ENCODE measurements at places on chromosomes 2 and 18.

GRCh38 chr18:37006742-37007141, 177.8 kb downstream of the KIAA1328 start:
- no peak for DNase-seq

- DNase-seq, result no peak
Observed at GRCh38 chr2:172415865-172416183, 11.6 kb upstream of the ITGA6 start.

DNA sequence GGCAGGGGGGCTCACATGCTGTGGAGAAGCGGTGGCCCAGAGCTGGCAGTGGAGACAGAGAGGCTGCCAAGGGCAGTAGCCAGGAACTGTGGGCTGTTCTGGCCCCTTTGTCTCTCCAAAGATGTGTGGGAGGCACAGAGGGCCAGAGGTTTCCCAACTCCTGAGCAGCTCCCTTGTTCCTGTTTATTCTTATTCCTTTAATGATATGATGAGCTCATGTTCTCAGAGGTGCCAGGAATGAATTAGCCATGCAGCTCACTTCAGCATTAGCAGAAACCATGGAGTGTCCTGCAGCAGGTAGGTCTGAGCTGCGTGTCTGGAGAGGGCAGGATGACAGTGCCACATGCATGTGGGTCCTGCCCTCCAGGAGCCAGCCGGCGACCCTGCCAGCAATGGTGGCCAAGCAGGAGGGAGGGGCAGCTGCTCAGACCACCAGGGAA, 77.9 kb upstream of the FZD7 start:
- no peak for DNase-seq

DNA sequence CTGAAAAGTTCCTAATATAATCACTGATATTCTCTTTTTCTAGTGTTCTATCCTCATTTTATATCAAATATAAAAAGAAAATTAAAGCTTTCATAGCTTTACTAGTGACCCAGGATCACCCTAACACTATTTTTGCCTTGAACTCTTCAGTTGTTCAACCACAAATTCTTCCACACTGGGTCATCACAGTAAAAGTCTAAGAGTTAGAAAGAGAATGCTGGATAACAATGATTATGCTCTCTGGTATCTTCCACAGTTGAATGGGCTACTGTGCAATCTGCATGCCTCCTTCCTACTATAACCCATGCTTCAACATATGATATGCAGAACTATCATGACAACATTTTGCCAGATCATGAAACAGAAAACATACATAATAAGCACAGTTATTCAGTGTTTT, 32.3 kb downstream of the CHN1 start:
- DNase-seq, result no peak
